ENCODE measurements at places on chromosomes 6 and 20.

GRCh38 chr6:142952614-142953013, 7.6 kb upstream of the HIVEP2 start:
- DNase-seq: no peak

- no peak for DNase-seq
Observed at GRCh38 chr6:129015721-129016120, 132.8 kb downstream of the LAMA2 start.

- DNase-seq: no peak
Observed at GRCh38 chr6:11064836-11065235, 20.7 kb upstream of the ELOVL2 start.

- no peak for DNase-seq
Observed at GRCh38 chr6:30912746-30913520, 1.1 kb upstream of the VARS2 start.

- no peak for DNase-seq
Observed at GRCh38 chr6:152978058-152978457, 4.8 kb downstream of the FBXO5 start.
